ENCODE measurements at places on chromosomes 13 and 19. TPM values are rescaled to one million over a fixed set of nuclear protein-coding genes. Genes with fewer than 3 reads are reported as not detected.
A peak's percentile ranks its signal among the peaks of the same experiment; 100 is the strongest.

Gene BCKDHA
- total RNA-seq = 23.2 TPM

Gene YJEFN3
- 6.8 TPM for total RNA-seq

- DNase-seq = peak; percentile 31
Observed at GRCh38 chr13:76887076-76887563, 915 bp upstream of the KCTD12 start.

- DNase-seq = no peak
Observed at GRCh38 chr19:8517551-8518442, 3.8 kb upstream of the ZNF414 start.

DNA sequence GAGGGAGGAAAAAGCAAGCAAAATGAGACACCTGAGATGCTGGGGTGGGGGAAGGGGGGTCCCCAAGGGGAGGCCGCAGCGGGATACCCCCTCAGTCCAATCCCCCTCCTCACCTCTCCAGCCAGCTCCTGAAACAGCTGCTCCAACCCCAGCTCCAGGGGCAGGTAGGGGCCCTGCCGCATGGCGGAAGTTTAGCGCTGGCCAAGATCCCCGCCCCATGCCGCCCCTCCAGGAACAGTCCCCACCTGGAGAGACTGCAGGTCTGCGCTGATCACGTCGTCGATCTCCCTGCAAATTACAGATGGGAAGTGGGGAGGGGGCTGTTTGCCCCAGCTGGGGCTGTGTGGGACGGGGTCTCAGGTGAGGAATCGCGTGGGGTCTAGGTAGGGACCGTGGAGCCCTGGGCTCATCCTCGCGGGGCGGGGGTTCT, 9.0 kb downstream of the CAPN12 start:
- peak; percentile 43 for DNase-seq

Gene THAP8
- 6.5 TPM for total RNA-seq

Gene AKAP11
- 60.7 TPM for total RNA-seq

Gene ZNF723
- not detected for total RNA-seq

Gene TJP3
- 7.4 TPM for total RNA-seq

DNA sequence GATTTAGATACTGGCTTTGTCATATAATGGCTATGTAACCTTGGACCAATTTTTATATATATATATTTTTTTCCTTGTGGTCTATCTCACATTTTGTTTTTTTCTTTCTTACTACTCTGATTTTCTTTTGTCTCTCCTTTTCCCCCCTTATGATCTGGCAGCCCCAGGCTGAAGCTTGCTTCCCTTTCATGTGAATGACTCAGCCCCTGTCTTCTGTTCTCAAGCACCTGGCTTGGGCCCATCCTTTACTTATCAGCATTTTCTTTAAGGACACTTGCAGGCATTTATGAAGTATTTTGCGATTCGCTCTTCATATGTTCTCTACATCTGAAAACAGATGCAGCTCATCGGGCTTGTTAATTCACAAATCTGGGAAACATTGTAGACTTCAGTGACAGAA, 163.6 kb downstream of the SPRY2 start:
- no peak for DNase-seq

GRCh38 chr19:42111384-42111783, 20.9 kb downstream of the POU2F2 start:
- no peak for DNase-seq

- DNase-seq = no peak
Observed at GRCh38 chr13:32391101-32391619, 36.8 kb downstream of the N4BP2L1 start.

Gene MBD3L2B
- not detected for total RNA-seq

DNA sequence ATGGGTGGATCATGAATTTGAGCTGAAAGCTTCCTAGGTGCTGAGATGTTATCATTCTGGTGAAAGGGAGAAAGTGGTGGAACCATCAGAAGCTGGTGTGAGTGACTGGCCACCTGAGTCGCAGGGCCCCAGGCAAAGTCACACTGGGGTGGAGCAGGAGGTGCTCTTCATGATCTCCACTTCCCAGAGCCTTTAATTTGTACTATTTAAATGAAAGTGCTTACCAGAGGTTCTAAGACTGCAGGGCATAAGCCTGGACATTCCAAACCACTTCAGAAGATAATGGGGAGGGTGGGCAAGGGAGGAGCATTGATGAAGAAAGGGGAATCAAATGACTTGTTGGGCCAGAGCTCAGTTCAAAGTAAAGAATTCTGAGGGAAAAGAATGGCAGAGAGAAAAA, 156.1 kb downstream of the RGCC start:
- no peak for DNase-seq

DNA sequence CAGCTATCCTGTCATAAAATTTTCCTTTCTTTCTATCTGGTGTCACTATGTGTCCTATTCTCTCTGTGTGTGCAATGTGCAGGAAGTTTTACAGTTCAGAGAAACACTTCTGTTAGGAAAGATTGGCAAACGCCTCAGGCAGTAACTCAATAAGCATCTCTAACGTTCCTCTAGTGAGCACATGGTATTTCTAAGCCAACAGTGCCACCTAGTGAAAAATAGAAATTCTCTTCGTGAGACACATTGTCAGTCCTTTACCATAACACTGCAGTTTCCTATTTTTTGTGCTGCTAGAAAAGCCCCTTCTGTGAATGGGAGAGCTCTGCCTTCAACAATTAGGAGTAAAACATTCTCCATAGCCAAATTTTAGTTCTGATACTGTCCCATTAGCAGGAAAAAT, 50.7 kb downstream of the ZNF723 start:
- DNase-seq = no peak

DNA sequence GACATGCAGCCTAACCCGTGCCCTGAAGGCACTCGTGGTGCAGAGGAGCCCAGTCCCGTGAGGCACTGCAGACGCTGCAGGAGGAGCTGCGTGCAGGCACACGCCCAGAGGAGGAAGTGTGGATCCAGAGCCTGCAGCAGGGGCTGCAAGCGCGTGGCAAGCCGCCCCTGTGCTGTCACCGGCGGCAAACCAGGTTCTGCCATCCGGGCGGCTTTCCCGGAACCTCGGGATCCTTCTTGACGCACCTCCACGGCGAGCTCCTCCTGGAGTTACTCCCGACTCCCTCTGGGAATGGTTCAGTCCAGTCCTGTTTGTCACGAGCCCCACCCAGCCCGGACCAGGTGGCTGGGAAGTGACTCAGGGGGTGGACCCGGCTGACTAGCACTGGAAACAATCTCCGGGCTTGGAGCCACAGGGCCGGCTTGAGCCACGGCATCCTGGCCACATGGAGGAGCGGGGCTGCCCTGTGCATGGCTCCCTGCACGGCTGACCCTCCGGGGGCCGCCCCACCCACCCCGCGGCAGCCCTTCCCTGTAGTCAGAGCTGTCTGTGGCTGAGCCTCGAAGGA, 10.2 kb downstream of the DPP9 start:
- peak; percentile 84 for DNase-seq

- DNase-seq = no peak
Observed at GRCh38 chr13:70568571-70568970, 460.3 kb upstream of the KLHL1 start.

GRCh38 chr19:43789029-43789428, 8.3 kb upstream of the KCNN4 start:
- no peak for DNase-seq

DNA sequence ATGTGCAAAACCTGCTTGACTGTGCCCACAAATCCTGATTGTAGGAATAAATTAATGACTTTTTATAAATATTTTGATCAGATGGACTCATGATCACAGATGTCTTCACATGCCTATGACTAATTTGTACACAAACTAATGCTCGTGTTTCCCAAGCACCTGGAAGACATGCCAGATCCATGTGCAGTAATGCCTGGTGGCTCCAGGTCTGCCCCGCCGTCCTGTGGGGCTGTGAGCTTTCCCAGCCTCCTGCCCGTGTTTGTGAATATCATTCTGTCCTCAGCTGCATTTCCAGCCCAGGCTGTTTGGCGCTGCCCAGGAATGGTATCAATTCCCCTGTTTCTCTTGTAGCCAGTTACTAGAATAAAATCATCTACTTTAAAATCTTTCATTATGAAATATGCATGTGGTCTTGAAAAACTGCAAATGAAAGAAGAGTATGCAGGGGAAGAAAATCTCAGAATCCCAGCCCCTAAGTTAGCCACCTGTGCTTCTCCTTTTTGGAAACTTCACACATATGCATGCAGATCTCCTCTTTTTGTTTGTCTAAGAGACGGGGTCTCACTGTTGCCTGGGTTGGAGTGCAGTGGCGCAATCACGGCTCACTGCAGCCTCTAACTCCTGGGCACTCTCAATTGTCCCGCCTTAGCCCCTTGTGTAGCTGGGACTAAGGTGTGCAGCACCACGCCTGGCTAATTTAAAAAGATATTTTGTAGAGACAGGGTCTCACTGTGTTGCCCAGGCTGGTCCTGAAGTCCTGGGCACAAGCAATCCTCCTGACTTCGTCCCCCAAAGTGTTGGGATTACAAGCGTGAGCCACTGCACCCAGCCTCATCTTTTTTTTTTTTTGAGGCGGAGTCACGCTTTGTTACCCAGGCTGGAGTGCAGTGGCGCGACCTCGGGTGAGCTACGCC, 6.2 kb downstream of the RPL28 start:
- no peak for DNase-seq

DNA sequence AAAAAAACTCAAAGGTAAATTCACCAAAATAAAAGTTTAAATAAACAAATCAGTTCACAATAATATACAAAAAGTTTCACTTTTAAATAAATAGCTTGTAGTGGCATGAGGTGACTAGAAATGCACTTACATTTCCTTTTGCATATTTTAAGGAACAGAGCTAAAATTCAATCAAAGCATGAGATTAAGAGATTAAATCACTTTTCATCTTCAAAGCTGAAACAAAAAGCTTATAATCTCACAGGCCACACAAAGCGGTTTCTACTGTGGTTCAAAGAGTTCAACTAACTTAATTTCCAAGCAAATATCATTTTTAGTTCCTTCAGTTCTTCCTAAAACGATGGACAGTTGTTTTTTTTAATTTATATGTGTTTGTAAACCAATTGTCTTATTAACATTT, 38.9 kb downstream of the TSC22D1 start:
- DNase-seq = no peak

DNA sequence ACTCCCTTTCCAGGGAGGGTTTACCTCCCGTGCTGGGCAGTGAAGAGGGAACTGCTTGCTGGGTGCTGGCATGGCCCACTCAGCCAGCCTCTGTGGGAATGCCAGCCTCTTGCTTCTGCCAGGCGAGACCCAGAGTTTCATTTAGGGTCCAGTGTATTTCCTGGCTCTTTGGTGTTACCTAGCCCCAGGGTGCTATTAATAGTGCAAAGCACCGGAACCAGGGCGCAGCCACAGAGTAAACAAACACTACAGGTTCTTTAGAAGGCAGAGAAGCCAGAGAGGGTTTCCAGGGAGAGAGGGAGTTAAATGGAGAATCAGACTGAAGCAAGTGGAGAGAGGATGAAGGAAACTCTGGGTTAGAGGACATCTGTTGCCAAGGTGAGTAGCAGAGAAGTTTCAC, 74.9 kb upstream of the SPATA13 start:
- no peak for DNase-seq

DNA sequence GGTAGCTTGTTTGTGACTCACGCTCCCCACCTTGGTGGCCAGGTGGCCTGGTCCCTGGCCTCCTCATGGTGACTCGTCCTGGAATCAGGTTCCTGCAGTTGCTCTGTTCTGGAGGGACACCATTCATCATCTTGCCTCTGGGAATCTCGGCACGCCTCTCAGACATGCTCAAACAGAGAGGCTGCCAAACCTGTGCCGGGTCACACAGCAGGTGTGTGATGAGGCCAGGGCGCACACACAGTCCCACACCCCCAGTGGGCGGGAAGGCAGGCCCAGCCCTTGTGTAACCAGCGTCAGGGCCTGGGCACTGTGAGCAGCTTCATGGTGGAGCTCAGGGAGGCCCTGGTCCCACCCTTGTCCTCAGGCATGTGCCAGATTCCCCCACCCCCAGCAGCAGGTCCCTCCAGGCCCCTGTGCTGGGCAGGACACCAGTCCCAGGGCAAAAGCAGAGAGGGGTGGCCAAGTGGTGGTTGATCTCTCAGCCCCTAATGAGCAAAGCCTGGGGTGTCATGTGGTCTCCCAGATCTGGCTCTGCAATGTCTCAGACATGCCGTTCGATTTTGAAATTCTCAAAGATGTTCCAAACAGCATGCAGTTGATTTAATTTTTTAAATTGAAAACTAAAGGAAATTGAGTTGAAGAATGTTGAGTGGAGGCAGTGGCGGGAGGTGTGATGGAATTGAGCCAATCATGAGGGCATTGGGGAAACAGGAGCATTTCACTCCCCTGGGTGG, 12.1 kb downstream of the CEBPA start:
- no peak for DNase-seq

- no peak for DNase-seq
Observed at GRCh38 chr13:39016787-39017186, 21.1 kb downstream of the PROSER1 start.

Gene JSRP1
- total RNA-seq = not detected

DNA sequence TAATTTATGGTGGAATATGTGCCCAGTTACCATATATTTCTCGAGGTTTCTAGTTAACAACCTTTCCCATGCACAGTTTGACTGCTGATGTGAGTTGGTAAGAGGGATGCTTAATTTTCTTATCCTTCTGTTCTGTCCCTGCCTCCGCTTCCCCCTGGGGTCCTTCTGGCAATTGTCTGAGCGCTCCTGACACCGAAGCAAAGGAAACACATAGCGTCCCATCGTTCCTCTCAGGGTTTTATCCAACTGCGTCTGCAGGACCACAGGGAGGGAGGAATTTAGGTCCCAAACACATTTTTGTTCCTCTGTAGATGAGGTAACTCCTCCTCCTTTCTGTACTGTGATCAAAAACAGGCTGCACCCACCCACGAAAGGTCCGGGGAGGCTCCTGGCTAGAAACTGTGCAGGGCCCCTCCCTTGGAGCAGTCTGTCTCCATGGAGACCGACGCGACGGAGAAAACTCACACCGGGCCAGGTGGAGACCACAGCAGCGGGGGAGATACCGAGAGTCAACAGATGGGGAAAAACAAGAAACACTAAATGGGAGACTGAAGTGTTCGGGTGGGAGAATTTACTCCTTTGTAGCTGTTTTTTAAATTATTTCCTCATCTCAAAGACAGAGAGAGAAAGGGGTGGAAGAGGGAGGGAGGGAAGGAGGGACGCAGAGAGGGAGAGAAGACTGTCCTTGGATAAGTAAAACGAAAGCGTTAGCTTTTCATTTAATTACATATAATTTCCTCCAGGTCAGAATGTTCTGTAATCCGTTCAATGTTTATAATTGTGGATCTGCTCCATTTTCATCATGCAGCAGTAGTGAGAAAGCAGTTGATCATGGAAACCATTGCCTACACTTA, 191.8 kb upstream of the NBEA start:
- peak; percentile 69 for DNase-seq

- no peak for DNase-seq
Observed at GRCh38 chr19:48203222-48203793, 32.8 kb downstream of the ZSWIM9 start.

DNA sequence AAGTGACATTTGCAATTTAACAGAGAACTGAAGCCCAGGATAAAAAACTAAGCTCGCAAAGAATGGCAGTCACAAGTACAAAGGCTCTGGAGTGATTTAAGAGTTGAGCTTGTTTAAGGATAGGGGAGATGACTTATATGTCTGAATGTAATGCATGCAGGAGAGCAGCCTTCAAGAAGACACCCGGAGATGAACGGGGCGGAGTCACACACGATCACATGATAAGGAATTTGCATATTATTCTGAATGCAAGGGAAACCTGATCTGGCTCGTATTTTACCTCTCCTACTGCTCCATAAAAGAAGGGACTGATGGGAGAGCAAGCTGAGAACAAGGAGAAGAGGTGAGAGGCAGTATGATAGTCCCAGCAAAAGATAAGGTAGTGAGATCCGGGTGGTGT, 12.9 kb downstream of the TBC1D4 start:
- no peak for DNase-seq

Gene ZNF701
- 32.8 TPM for total RNA-seq

Gene ZNF528
- total RNA-seq = 50.1 TPM

Gene ZNF525
- 25.7 TPM for total RNA-seq

- DNase-seq = no peak
Observed at GRCh38 chr19:19403373-19403901, 2.0 kb upstream of the GATAD2A start.

Gene ZNF578
- 6.8 TPM for total RNA-seq

All from uterus (tissue), 4 donors.